ENCODE measurements at places on chromosomes 1 and 21. TPM values are rescaled to one million over a fixed set of nuclear protein-coding genes. Genes with fewer than 3 reads are reported as not detected.

DNA sequence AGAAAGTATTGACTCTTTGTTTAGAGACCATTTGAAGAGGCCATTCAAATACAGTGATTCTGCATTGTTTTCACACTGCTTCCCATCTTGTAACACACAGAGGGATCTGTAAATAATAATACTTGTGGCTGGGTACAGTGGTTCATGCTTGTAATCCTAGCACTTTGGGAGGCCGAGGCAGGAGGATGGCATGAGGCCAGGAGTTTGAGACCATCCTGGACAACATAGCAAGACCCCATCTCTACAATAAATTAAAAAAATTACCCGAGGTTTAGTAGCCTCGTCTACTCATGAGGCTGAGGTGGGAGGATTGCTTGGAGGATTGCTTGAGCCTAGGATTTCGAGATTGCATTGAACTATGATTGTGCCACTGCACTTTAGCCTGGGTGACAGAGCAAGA is 5.7 kb downstream of the ZMYM4 start:
- no peak for DNase-seq

DNA sequence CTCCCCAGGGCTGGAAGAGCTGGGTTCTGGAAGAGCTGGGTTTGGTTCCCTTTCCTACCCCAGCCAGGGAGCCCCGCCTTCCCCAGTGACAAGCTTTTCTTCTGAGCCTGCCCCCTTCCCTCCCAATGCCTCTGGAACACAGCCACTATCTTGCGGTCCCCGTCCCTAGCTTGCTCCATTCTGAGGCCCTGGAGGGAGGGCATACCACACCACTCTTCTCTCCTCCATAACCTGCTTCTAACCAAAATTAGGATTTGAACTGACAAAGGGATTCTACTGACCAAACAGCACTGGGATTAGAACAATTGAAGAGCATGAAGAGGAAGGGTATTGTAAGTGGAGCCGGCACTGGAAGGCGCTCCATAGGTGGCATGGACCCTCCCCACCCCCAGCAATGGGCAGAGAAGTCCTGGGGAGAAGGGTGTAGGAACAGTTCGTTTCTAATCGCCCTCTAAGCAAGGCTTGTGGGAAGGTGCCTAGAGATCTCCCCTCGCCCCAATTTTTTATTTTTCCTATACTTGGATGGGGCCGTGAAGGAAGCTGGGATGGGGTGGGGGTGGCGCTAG is 690 bp downstream of the C1orf216 start:
- DNase-seq: no peak

DNA sequence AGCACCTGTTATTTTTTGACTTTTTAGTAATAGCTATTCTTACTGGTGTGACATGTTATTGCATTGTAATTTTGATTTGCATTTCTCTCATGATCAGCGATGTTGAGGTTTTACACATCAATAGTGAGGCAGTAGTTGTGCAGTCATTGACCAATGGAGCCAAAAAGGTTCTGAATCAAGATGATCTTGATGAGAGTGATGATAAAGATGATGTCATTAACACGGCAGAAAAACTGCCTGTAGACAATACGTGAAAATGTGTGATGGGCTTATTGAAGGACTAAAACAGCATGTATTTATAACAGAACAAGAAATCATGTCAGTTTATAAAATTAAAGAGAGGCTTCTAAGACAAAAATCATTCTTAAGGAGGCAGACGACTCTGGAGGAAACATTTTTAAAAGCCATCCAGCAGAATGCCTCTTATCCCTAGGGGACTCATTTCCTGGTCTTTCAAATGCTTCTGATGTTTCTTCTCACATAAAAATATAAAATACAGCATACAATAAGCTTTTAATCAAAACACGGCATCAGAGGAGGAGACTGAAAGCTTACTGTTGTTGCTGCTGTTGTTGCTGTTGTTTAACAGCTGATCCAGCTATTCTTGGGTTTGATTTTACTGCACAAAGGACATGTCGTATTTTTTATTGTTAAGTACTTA is 400.3 kb downstream of the LTN1 start:
- no peak for DNase-seq

The FGGY gene
- polyA plus RNA-seq: 33.8 TPM

The CAMK1G gene
- polyA plus RNA-seq: 0.14 TPM

The SPRR3 gene
- 0.61 TPM for polyA plus RNA-seq

- DNase-seq: no peak
Measured at GRCh38 chr1:58607391-58607790, 30.3 kb upstream of the TACSTD2 start.

- no peak for DNase-seq
Measured at GRCh38 chr1:96927125-96927524, 205.5 kb downstream of the PTBP2 start.

The LENEP gene
- not detected for polyA plus RNA-seq

The CFHR3 gene
- 393 TPM for polyA plus RNA-seq

DNA sequence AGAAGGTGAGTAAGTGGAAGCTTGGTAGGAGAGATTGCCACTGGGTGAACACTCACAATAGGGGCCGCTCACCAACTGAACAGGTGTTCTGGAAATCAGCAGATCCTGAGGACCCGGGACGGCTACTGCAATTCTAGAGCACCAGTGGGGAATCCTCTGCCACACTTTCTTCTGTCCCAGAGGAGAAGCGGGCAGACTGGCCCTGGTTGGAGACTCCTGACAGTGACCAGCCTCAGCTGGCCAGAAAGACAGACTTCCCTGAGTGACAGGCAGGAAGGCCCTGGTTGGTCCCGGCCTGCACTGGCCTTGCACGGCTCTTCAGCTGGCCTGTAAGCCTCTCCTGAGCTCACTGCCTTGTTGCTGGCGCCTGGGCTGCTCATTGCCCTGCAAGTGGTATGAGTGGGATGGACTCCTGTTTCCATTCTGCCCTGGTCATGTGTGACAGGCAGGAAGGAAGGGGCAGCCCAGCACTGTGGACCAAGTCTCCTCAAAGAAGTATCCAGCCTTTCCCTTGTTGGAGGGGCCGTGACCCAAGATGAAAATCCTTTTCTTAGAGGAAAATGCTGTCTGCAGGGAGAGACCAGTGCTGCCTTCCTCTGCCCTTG is 34.5 kb downstream of the MAN1C1 start:
- no peak for DNase-seq

DNA sequence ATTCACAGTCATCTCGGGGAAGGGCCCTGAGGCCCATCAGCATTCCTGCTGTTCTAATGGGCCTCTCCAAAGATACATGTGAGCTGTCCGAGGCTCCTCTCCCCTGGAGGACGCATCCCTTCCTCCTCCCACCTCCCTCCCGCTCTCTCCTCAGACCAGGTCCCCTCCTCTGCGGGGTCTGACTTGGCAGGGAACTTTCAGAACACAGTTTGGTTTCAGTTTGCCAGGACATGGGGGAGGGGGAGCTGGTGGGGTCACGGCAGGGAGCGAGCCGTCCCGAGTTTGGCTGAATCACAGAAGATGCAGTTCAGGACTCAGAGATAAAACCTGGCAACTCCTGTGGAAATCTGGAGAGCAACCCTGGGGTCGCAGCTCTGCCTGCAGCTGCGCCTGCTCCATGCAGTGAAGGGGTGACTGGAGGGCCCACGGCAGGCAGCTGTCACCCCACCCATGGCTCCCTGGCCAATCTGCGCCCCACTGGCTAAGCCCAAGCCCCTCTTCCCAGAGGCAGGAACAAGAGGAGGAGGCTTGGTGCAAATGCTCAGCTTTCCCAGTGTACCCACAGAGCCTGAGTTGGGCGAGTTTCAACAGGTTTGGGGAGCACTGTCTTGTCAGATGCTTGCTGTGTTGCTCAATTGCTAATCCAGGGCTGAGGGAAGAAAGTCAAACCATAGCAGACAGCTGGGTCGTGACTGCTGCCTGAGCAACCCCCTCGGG is 5.7 kb downstream of the WNT4 start:
- DNase-seq: no peak

GRCh38 chr1:2812939-2813653 is 11.6 kb upstream of the TTC34 start:
- DNase-seq: no peak

GRCh38 chr1:209736490-209737117 is 19.2 kb upstream of the TRAF3IP3 start:
- no peak for DNase-seq

The IL20 gene
- not detected for polyA plus RNA-seq

DNA sequence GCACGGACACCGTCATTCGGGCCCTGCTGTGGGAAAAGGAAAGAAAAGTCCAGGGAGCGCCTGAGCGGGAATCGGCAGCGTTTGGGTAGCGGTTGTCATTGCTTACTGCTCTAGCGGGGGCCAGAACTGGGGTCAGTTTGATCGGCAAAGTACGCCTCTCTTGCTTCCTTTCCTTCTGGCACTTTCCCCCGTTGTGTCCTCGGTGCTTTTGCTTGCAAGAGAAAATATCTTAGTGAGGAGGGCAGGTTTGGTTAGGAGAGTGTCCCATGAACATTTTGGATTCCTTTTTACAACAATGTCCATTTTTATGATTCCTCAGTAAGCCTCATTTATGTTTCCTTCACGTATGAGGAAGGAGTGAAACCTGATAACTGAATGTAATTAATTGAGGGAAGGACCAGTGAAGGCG is 670 bp downstream of the ST3GAL3 start:
- DNase-seq: no peak

DNA sequence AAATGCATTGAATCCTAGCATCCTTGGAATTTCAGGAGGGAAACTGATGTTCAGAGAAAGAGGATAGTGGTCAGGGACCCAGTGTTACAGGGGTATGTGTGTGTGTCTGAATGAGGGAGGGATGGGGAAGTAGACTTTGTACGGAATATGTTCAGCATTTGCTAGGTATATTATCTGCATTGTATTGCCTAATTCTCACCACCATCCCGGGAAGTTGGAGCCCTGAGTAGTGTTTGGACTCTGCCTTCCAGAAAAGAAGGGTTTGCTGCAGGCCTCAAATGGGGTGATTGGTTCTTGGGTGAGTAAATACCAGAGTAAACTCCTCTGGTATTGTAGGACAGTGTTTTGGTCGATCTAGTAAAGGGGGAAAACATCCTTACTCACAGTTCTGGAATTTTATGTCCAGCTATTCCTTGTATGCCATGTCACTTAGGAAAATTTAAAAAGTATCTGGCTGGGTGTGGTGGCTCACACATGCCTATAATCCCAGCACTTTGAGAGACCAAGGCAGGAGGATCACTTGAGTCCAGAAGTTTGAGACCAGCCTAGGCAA is 7.1 kb upstream of the ZNF496 start:
- no peak for DNase-seq

The CDC14A gene
- polyA plus RNA-seq: 1.7 TPM

GRCh38 chr1:61094677-61095469 is 12.5 kb downstream of the NFIA start:
- no peak for DNase-seq

The COL9A2 gene
- 0.46 TPM for polyA plus RNA-seq

The C1orf226 gene
- 4.8 TPM for polyA plus RNA-seq

Measured in liver (tissue), 10 donors.